ENCODE measurements at places on chromosomes 12 and 14. TPM values are rescaled to one million over a fixed set of nuclear protein-coding genes. Genes with fewer than 3 reads are reported as not detected.

- peak; percentile 66 for DNase-seq
Measured at GRCh38 chr14:105448706-105449111, 25.9 kb upstream of the CRIP2 start.

- DNase-seq = peak; percentile 75
Measured at GRCh38 chr14:69818758-69819191, 21.7 kb upstream of the SLC10A1 start.

- DNase-seq = no peak
Measured at GRCh38 chr12:132545164-132545953, 55.4 kb downstream of the FBRSL1 start.

DNA sequence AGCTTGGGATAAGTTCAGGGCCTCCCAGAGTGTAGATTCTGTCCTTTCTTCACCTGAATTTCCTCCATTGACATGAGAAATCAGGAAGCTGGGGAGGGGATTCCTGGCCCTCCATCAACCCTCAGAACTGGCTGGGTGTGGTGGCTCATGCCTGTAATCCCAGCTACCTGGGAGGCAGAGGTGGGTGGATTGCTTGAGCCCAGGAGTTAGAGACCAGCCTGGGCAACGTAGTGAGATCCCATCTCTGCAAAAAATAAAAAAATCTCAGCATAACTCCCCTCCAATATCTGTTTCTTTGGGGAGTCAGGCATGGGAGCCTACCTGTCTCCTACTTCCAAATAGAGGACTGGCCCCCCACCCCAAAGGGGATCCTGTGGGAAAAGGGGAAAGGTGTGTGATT lies 59.8 kb upstream of the TBX3 start:
- DNase-seq = no peak

DNA sequence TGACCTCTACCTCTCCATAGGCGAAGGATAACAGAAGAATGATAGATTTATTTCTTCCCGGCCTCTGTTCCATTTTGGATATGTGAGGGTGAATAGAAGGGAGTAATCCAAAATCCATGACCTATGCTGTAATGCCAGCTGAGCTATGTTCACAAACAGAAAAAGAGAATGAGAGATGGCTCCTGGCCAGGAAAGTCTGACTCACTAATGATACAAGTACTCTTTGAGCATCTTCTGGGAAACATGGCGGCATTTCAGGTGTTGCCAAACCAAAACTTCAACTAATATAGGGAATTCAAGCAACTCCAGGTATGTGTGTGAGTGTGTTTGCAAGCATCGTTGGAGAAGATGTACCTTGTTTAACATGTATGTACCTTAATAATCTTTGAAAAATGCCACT lies 55.1 kb downstream of the MED13L start:
- no peak for DNase-seq

The BCL11B gene
- total RNA-seq = not detected

The RIMBP2 gene
- total RNA-seq = 65.0 TPM
